ENCODE measurements at places on chromosomes 2 and 18.

- DNase-seq, result no peak
Observed at GRCh38 chr18:32060026-32060425, 31.6 kb upstream of the RNF138 start.

DNA sequence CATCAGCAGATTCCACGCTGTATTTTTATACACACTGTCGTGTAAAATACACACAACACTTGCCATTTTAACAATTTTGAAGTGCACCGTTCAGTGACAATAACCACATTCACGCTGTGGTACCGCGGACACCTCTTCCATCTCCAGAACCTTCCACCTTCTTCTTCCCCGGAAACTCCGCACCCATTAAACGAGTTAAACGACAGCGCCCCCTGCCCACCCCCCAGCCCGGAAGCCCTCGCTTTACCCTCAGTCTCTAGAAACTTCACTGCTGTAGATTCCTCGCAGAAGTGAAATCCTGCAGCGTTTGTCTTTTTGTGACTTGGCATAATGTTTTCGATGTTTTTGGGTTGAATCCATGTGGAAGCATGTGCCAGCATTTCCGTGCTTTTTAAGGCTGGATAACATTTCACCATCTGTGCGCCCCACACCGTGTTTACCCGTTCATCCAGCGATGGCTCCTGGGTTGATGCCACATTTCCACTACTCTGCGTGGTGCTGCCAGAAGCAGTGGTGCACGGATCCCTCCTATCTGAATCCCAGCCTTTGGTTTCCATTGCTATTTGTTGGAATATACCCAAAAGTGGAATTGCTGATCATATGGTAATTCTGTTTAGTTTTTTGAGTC is 32.0 kb upstream of the TMEM18 start:
- DNase-seq, result no peak

GRCh38 chr2:182499706-182500470 is 73.1 kb upstream of the PDE1A start:
- peak; percentile 28 for DNase-seq

- DNase-seq, result no peak
Observed at GRCh38 chr2:106094131-106094841, 99.8 kb downstream of the UXS1 start.

GRCh38 chr2:168015274-168015953 is 232.0 kb downstream of the STK39 start:
- DNase-seq, result no peak

DNA sequence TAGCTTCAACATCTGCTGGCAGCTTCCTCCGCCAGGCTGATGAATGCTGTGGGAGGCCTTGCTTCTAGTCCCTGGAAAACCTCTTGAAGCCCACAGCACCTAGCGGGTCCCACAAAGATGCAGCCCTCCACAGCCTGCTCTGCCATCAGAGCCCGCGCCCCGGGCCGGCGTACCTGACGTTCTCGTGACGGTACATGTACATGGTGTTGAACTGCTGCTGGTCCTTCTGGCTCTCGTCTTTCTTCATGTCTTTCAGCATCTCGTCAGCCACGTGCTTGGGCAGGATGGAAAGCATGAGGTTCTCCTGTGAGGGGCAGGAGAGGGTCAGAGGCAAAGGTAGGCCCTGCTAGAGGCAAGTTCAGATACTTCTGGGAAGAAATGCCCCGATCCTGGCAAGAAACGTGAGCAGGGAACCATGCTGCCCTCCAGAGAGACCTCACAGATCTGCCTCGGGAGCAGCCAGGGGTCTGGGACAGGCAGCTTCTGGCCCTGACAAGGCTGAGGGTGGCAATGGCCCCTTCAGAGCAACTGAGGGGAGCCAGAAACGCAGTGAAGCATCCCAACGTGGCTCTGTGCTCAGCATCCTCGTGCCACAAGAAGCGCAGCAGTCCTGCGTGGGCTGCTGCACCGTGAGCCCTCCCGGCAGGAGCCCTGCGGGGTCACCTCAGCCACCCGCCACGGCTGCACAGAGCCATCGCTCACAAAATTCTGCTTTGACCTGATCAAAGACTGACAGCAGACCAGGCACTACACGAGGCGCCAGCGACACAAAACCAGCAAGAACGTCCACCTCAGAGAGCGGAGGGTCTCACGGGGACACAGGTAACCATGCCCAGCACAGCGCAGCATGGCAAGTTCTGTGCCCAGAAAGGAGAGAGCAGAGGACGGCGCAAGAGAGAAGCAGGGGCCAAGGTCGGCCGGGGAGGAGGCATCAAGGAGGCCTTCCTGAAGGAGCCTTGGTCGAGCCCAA is 49.1 kb downstream of the CENPO start:
- DNase-seq, result no peak

- DNase-seq, result no peak
Observed at GRCh38 chr18:74264303-74265020, 27.3 kb downstream of the CYB5A start.

- DNase-seq, result peak; percentile 78
Observed at GRCh38 chr18:63451799-63452660, 24.7 kb upstream of the SERPINB5 start.

DNA sequence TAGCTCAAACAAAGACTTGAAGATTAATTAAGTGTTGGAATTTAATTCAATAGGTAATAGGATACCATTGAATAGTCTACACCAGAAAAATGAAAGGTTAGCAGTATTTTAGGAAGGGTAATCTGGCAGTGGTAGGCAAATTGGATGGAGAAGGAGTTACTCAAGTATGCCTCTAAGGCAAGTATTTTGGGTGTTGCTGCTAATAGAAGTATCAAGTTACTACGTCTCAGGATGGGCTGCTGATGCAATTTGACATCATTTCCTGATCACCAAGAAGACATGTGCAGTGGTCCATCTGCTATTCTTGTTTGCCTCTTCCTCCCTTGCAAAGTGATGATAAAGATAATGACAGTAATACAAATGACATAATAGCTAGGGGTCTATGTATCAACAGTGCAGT is 485.3 kb downstream of the TGIF1 start:
- peak; percentile 28 for DNase-seq

DNA sequence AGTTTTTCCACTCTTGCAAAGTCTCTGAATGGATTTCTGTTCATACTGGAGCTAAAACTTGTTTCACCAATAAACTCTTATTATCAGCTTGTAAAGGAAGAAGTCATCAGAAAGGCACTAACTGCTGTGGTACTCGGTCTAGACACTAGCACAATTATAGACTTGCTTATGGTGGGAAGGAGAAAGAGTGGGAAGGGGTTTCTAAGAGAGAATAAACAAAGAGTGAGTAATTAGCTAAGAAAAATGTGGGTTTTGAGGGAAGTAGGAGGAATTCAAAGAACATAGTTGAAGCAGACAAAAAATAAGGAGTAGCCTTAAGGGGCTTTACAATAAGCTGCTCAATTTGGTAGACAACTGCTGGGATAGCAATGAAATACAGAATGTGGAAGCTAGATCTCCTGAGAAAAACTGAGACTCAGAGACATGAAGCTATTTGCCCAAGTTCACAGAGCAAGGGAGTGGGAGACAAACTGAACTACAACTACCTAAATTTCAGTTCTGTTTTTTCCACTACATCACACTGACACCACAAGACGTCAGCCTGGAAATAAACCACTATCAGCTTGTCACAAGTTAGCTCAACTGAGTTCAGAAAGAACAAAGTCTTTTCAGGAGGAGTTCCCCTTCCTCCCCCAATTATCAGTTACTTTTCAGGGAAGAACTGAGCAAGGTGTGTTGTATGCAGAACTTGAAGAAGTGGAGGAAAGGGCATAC is 59.7 kb downstream of the MAP4K3 start:
- no peak for DNase-seq

- DNase-seq, result peak; percentile 99
Observed at GRCh38 chr2:41966431-41966893, 81.4 kb upstream of the PKDCC start.

DNA sequence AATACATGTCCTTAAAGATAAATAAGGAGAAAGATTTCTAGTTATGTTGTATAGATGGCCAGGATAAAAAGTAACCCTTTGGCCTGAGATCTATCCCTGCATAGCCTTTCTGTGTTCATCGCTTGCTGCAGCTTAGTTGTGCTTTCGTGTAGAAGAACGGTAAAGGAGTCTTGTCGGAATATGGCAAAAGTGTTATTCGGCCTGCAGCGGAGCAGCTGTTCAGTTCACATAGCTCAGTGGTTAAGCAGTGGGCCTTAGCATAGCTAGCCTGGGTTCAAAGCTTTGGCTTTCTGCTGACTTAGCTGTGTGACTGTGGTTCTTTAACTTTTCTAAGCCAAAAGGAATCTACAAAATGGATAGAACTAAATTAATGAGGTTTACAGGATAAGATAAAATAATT is 55.4 kb downstream of the MALT1 start:
- DNase-seq, result no peak

- DNase-seq, result no peak
Observed at GRCh38 chr18:49625021-49625691, 63.3 kb downstream of the LIPG start.

DNA sequence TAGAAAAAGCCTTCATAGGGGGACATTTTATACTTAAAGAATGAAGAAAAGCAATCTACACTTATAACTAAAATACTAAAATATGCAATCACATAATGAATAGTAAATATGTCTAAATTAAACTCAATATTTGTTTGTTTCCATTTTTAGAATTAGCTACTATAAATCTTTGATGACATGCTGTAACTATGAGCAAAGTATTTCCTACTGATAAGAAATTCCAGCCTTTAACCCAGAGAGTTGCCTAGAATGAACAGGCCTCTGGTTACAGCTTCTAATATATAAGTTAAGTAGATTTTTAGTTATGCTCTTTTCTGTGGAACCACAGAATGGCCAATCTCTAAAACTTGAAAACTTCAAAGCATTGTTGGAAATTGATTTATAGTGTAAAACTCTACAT is 1465.6 kb upstream of the ZEB2 start:
- peak; percentile 3 for DNase-seq

GRCh38 chr18:43563780-43564179 is 286.5 kb upstream of the SYT4 start:
- peak; percentile 47 for DNase-seq

GRCh38 chr2:241752253-241752652 is 17.8 kb downstream of the D2HGDH start:
- DNase-seq, result no peak

DNA sequence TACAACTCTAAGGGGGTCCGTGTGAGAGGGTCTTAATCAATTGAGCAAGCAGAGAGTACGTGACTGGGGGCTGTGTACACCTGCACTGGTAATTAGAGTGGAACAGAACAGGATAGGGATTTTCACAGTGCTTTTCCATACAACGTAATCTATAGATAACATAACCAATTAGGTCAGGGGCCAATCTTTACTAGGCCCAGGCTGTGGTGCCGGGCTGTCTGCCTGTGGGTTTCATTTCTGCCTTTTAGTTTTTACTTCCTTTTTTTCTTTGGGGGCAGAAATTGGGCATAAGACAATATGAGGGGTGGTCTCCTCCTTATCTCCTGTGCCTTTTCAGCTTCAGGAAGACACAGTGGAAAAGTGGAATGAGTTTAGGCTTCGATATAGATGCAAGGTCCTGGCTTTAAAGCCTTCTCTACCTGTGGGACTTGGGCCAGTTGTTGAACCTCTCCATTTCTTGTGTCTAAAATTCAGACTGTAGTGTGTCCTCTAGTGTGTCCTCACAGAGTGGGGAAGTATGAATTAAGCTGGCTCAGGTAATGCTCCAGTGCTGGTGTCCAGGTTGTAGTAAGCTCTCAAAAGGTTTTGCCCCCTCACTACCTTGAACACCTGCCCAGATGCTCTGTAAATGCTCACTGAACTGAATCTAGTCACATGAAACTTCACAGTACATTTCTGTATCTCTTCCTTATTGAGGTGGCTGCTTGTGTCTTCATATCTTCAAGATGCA is 422.8 kb downstream of the SETBP1 start:
- no peak for DNase-seq

- DNase-seq, result no peak
Observed at GRCh38 chr2:178322068-178322467, 127.8 kb downstream of the OSBPL6 start.

DNA sequence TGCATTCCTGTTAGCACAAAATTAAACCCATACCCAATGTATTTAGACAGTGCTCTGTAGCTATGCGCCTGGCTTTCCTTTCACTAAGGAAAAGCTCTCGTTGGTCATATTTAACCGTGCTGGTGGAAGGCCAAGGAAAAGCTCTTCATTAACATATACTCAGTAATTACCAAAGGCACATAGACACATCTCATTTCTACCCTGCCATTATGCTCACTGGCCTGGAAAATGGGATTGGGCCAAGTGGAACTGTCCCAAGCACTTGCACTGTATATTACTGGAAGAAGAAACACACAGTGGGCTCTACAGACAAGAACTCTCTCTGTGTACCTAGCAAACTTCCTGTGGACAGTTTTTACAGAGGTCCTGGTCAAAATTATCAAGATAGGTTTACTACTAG is 274.4 kb downstream of the ERBB4 start:
- no peak for DNase-seq

DNA sequence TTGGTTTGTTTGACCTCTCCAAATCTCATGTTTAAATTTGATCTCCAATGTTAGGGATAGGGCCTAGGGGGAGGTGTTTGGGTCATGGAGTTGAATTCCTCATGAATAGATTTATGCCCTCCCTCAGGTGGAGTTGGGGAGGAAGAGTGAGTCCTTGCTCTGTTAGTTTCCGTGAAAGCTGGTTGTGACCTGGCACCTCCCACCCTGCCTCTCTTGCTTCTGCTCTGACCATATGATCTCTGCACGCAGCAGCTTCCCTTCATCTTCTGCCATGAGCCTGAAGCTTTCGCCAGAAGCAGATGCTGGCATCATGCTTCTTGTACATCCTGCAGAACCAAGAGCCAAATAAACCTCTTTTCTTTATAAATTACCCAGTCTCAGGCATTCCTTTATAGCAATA is 231.6 kb upstream of the ERBB4 start:
- no peak for DNase-seq

- DNase-seq, result no peak
Observed at GRCh38 chr2:217900010-217900779, 102.6 kb downstream of the TNS1 start.

GRCh38 chr2:224973112-224974016 is 68.9 kb downstream of the DOCK10 start:
- no peak for DNase-seq

DNA sequence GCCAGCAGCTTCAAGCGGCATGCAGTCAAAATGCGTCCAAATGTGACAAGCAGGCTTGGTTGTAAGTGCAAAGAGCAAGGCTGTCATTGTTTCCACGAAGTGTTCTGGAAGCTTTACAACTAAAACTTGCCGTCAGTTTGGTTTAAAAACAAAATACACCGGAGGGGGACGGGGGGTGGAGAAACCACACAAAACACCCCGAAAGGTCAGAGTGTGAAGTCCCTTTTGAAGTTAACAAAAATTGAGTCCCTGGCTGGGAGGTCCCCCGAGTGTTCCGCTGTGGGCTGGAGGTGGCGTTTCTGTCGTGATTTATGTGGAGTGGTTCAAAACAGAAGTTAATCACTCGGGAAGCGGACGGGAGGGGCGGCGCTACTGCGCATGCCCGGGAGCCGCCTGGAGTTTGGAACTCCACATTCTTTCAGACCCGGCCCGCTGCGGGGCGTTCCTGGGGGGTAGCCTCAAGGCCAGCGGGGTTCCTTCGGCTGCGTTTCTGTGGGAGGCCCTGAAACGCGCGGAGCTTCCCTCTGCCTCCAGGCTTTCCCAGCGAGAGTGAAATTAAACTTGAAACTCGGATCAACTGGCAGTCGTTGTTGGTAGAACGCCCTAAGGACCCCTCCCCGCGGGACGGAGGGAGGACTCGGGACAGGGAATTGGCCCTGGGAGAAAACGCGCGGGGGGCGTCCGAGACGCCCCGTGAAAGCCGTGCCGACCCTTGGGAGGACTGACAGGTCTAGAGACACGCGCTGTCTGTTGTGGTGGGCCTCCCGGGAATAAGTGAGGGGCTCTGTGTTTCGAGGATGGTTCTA is 1.4 kb downstream of the TGIF1 start:
- DNase-seq, result peak; percentile 95

- DNase-seq, result peak; percentile 20
Observed at GRCh38 chr2:219175928-219176817, 552 bp downstream of the CNPPD1 start.

All from fibroblast of upper back skin (primary cell).